ENCODE measurements at places on chromosomes 3 and 15.
A peak's percentile ranks its signal among the peaks of the same experiment; 100 is the strongest.

DNA sequence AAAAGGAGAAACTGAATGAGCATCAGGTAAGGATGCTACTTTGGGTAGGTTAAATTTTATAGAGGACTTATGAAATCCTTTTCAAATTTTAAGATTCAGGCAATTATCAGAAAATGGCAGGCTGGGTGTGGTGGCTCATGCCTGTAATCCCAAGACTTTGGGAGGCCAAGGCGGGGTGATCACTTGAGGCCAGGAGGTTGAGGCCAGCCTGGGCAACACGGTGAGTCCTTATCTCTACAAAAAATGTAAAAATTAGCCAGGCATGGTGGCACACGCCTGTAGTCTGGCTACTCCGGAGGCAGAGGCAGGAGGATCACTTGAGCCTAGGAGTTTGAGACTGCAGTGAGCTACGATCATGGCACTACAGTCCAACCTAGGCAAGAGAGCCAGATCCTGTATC, 23.1 kb downstream of the DCUN1D1 start:
- no peak for DNase-seq

DNA sequence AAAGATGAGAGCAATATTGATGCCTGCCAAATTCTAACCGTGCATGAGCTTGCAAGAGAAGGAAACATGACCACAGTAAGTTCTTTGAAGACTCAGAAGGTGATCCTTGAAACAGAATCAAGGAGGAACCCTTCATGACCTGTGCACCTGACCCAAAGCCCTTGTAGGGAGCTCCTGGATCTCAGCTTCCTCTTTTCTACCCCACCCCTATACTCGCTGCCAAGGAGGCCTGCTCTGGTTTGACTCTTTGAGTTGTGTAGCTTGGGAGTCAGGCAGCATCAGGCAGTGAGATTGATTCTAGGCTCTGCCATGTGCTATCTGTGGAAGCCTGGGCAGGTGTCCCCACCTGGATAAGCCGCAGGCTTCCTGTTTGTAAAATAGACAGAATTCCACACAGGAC, 10.6 kb downstream of the TTC21A start:
- no peak for DNase-seq

DNA sequence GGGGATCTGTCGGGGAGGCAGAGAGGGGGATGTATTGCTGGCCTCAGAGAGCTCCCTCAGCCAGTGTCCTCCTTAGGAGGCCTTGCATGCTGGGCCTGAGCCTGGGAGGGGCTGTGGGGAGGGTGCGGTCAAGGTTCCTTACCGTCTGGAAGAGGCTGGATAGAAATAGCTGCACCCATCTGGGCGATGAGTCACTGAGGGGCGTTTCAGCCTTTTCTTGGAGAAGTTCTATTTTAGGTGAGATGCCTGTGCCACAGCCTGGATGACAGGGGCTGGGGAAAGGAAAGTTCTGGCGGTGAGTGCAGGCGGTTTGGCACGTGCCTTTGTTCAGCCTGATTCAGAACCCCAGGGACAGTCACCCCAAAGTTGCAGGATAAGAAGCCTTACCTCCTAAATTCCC, 35.7 kb upstream of the APEH start:
- DNase-seq = no peak

DNA sequence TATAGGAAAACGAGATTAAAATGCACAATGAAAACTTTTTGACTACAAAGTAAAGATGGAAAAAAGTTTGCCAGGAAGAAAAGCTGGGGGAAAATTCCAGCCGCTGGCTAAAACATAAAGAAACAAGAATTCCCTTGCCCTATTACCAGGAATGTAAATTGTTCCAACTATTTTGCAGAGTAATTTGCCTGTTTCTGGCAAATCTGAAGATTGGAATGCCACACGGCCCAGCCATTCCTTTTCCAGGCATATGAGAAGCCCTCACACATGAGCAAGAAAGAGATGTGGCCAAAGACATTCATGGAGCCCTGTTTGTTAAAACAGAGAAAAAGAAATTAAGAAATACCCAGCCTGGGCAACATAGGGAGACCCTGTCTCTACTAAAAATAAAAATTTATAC, 8.4 kb upstream of the GATA2 start:
- DNase-seq = no peak

GRCh38 chr3:50350213-50350526, 405 bp downstream of the NPRL2 start:
- DNase-seq = no peak

DNA sequence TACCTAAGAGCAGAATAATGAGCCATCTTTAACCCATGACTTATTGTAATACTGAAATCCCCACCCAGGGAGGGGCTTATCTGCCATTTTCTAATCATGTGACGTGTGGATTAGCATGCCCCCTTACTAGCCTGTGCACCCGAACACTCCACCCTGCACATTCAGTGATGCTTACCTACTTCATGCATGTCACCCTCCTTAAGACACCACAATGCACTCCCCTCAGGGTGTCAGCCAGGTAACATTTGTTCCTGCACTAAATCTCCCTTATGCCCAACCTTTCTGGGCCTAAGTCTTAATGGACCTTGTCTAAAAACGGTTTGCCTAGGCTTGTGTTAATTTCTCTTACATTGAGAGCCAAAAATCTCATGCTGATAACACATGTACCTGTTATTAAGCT, 336.6 kb downstream of the OCA2 start:
- DNase-seq = no peak

DNA sequence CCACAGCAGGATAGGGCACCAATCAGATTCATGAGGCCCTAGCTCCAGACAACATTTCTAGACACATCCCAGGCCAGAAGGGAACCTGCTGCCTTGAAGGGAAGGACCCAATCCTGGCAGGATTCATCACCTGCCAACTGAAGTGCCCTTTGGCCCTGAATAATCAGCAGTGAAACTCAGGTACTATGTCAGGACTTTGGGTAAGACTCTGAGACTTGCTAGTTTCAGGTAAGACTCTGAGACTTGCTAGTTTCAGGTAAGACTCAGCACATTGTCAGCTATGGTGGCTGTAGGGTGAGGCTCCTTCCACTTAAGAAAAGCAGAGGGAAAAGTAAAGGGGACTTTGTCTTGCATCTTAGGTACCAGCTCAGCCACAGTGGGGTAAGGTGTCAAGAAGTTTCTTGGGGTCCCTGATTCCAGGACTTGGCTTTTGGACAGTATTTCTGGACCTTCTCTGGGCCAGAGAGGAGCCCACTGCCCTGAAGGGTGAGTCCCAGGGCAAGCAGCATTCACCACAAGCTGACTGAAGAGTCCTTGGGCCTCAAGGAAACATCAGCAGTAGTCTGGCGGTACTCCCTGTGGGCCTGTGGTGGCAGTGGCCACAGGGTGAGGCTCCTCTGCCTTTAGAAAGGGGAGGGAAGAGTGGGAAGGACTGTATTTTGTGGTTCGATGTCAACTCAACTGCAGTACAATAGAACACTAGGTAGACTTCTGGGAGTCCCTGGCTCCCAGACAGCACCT, 13.7 kb upstream of the COL8A1 start:
- DNase-seq = no peak

- DNase-seq = no peak
Observed at GRCh38 chr3:57582474-57583168, 14.5 kb downstream of the ARF4 start.

DNA sequence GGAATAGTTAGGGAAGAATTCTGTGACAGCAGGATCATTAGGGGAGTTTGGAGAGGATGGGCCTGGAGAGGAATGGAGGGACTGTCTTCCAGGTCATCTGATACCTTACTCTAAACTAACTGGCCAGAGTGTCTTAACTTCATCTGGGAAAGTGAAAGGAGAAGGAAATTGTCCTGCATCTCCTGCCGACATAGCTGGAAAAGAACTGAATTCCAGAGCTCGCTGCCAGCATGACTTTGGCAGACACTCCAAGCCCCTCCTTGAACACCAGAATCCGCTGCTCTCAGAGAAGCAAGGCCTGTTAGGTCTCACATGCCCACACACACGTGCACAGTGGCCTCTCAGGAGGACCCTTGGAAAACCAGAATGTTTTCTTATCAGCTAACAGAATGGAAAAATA, 10.5 kb downstream of the ABI3BP start:
- no peak for DNase-seq

GRCh38 chr15:74630284-74631086, 14.8 kb downstream of the CLK3 start:
- DNase-seq = no peak

- DNase-seq = no peak
Observed at GRCh38 chr3:50602595-50603191, 8.9 kb downstream of the CISH start.

GRCh38 chr3:82416349-82416748, 654.9 kb upstream of the GBE1 start:
- DNase-seq = no peak

DNA sequence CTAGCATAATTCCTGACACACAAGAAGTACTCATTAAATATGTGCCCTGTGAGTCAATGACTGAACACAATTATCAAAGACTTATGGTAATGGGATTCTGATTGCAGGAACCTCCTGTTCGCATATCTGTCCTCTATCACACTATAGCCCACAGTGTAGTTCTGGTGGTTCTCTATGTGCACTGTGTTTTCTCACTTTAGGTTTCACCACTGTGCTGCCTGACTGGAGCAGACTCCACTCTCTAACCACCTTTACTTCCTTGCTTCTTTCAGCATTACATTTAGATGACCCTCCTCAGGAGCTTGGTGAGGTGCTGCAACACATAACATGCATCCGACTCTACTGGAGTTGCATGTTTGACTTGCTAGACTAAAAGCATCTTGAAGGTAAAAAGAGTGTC, 777.1 kb downstream of the SQOR start:
- DNase-seq = no peak

- no peak for DNase-seq
Observed at GRCh38 chr3:97010881-97011657, 196.7 kb downstream of the EPHA6 start.

DNA sequence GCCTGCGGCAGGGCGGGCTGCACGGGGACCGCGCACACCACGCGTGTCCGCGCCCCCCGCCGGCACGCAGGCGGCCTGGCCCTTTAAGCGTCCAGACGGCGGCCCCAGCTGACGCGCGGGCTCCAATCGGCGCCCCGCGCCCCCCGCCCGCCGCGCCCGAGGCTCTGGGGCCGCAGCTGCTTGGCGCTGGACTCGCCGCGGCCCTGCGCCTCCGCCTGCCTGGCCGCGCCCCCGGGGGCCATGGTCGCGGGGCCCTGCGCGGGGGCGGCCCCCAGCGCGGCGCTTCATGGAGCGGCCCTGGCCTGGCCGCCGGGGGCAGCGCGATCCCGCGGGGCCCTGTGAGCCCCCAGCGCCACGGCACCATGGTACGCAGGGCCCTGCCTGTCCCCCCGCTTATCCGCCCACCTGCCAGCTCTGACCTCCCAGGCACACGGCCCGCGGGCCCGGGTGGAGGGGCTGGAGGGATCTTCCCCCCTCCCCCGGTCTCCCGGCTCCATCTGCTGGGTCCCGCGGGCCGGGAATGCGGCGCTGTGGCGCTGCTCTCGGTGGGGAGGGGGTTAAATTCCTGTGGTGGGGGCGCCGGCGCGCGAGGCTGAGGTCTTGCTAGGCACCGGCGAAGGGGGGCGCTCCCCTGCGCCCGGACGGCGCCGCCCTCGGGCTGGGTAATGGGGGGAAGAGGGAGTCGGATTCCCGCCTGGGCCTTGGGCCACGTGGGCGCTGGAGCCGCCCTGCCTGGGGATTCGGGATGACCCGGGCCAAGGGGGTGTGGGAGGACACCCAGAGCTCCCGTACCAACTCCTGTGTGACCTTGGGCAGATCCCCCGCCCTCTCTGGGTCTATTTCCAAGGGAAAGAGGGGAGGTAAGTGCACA, 1.1 kb downstream of the ZBTB47 start:
- no peak for DNase-seq

GRCh38 chr3:99751649-99752048, 66.0 kb upstream of the CMSS1 start:
- DNase-seq = no peak

- no peak for DNase-seq
Observed at GRCh38 chr15:64344651-64345294, 11.2 kb downstream of the CSNK1G1 start.

DNA sequence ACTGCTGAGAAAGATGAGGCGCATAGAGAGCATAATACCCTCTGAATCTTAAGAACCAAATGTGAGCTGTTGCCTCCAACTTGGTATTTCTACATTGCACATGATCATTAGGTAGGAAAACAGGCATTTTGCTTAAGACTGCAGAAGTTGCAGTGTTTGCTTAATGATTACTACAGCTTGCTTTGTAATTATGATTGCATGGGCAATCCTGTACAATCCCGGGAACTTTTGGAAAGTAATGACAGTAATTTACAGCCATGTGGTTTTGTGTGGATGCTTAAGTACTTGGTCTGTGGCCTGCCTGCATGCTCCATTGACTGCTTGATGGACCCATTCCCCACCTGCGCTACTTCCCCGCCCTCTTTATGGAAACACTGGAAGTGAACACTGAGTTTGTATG, 301.1 kb downstream of the DIPK2A start:
- DNase-seq = peak; percentile 54

GRCh38 chr3:125231895-125232294, 19.3 kb upstream of the SLC12A8 start:
- no peak for DNase-seq

DNA sequence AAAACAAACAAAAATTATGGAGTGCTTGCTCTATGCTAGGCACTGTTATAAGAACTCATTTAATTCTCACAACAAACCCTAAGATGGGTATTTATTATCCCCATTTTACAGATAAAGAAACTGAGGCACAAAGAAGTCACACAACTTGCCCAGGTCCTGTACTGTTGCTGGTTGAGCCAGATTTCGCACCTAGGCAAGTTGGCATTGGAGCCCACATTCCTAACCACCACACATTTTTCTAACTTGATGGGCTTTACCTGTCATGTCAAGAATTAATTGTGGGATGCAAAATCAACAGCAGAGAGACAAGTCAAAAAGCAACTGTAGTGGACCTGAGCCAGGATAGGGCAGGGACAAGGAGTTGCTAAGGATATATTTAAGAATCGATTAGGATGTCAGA, 47.9 kb upstream of the VILL start:
- DNase-seq = no peak

- peak; percentile 79 for DNase-seq
Observed at GRCh38 chr15:90934256-90934948, 683 bp upstream of the UNC45A start.

DNA sequence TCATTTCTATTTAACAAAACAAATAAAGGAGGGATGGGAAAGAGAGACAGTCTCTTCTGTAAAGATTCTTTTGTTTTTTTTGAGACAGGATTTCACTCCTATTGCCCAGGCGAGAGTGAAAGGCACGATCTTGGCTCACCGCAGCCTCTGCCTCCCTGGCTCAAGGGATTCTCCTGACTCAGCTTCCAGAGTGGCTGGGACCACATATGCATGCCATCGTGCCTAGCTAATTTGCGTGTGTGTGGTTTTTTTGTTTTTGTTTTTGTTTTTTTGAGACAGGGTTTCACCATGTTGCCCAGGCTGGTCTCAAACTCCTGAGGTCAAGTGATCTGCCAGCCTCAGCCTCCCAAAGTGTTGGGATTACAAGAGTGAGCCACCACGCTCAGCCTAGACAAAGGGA, 23.3 kb downstream of the STAG1 start:
- no peak for DNase-seq

All from SHP77 treated with DMSO at 0.1 percent for 48 hours (cell line).